ENCODE measurements at places on chromosomes 7 and 10.

DNA sequence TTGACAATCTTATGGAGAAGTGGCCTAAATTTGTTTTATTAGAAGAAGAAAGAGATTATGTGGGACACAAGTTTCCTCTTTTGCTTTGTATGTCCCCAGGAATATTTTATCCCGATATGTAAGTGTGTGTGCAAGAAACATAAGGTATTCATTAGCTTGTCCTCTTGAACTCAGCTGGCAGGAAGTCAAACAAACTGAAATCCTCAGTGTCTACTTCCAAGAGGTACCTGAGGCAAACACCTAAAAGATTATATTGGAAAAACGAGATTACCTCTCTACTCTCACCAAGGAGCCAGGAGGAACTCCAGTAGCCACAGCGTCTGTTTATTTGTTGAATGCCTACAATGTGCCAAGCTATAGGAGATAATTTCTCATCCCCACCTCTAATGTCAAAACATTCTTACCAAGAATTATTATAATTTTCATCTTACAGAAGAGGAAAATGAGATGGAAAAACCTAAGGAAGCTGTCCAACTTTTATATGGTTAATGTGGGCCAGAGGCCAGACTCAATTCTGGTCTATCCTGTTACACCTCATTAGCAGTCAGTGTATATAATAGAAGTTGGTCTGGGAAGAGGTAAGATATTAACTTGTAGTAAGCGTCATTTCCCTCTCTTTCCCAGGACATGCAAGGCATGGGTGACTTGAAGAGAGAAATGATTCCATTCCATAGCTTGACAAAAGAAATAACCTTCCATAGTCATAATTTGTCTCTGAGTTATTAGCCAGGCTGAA is 692.7 kb downstream of the MAGI2 start:
- no peak for DNase-seq

DNA sequence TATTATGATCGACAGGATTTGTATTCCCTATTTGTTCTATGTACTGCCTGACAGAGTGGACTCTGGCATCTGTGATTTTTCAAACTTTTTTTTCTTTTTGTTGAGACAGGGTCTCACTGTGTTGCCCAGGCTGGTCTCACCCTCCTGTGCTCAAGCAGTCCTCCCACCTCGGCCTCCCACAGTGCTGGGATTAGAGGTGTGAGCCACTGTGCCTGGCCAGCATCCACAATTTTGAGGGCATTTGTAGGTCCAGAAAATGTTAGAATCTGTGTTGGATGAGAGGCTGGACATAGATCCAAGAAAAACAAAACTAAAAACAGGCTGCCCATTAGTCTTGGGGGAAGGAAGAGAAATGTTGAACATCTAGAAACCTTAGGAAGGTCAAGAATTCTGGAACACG is 34.3 kb downstream of the SGPL1 start:
- no peak for DNase-seq

DNA sequence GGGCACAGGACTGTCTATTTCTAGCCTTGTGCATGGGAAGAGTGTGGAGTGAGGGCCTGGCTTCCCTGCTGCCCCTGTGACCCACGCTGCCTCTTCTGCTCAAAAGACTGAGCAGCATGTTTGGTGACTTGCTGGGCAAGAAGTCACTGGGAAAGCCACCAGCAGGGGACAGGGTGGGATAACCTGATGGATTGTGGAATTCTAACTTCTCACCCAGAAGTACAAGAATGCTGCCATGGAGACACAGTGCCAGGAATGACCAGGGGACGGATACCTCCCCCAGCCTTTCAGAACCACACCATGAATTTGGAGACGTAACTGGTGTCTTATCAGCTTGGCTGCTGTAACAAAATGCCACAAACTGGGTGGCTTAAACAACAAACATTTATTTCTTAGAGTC is 28.4 kb downstream of the GALNTL5 start:
- no peak for DNase-seq

DNA sequence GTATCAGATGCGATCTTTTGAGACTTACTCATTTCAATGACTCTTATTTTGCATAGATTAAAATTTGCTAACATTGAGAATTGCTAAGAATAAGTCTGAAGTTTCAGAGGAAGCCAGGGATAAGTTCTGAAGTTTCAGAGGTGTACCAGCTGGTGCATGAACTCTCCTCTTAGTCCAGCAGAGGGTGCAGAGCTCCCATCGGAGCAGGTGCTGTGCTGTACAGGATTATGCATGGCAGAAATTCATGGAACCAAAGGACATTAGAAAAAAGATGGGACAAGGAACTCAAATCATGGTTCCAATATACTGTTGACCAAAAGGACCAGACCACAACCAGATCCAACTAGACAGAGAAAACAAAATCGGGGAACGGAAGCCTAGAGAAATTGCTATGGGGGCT is 41.9 kb downstream of the MGAM2 start:
- no peak for DNase-seq

- DNase-seq, result no peak
Observed at GRCh38 chr7:137395420-137395819, 51.9 kb upstream of the PTN start.

GRCh38 chr10:24463611-24464426 is 254.9 kb downstream of the KIAA1217 start:
- no peak for DNase-seq

GRCh38 chr7:44415047-44415446 is 75.4 kb downstream of the NUDCD3 start:
- no peak for DNase-seq

DNA sequence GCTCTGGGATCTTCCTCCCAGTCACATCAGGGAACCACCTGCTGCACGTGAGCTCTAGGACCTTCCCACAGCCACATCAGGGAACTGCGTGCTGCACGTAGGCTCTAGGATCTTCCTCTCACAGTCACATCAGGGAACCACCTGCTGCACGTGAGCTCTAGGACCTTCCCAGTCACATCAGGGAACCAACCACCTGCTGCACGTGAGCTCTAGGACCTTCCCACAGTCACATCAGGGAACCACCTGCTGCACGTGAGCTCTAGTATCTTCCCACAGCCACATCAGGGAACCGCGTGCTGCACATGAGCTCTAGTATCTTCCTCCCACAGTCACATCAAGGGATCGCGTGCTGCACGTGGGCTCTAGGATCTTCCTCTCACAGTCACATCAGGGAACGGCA is 229.7 kb downstream of the DIP2C start:
- DNase-seq, result no peak

DNA sequence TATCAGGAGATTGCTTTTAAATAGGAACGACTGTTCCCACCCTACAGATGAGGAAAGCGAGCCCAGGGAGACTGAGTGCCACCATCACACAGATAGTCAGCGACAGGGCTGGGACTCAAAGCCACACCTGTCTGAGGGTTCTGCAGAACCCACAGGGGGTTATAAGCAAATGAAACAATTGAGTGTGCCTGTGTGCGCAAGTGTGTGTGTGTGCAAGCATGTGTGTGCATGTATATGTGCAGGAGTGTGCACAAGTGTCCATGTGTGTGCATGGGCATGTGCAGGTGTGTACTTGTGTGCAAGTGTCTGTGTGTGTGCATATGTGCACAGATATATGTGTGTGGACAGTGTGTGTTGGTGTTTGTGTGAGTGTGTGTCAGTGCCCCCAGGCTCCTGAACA is 280.2 kb downstream of the GRID1 start:
- no peak for DNase-seq

DNA sequence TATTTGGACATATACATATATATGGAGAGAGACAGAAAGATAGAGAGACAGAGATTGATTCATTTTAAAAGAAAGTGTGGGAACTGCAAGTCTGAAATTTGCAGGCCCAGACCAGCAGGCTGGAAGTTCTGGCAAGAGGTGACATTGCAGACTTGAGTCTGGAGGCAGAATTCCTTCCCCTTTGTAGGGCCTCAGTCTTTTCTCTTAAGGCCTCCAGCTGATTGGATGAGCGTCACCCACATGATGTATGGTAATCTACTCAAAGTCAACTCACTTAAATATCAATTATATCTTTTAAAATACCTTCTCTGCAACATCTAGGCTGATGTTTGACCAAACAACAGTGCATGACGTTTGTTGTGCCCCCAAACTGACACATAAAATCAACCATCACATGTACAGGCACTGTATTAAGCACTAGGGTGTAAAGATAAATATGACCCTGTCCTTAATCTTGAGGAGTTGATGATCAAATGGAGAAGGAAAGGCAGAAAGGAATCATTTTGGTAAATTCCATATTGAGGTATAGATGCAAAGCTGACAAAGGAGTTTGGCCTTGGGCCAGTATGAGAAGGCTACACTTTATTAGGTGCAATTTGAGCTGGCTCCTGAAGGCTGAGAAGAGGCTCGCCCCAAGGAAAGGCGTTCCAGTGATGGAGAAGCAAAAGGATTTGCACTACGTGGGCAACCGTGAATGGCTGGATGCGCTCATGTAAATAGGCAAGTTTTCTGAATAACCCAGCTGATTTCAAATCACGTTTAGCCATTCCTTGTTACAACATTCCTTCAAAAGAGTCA is 52.6 kb downstream of the BPGM start:
- DNase-seq, result no peak

DNA sequence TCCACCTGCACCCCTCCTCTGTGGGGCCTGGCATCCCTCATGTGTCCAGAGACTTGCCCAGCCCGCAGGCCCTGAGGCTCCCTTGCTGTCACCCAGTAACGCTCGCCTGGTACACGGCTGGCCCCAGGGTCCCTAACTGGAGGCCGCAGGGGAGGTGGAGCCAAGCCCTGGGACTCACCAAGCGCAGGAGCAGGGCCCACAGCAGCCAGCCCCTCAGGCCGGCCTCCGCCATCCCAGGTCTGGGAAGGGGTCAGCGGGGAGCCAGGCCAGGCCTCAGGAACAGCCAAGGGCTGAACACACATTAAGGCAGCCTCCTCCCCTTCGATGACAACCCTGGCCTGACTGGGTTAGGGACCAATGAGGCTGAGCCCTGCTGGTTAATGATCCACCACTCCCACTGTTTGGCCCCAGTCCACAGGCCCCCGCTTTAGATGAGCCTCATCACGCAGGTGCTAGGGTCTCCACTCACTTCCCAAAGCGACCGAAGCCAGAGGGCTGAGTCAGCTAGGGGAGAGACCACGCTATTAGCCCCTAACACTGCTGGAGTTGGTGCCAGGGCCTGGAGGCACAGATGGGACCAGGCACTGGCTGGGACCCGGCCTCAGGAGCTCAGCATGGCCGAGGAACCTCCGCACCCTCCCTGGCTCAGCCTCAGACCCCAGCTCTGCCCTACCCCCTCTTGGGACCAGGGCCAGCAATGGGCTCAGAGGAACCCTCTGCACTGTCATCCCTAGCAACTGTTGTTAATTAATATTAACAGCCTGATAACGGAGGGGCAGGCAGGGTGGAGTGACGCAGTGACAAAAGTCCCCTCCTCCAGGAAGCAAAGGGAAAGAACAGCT is at the start of gene NPC1L1:
Gene NPC1L1, minus strand, starts transcription at position 303 of the 842 bp plus-strand sequence. Its CDS starts 71 bp downstream, at position 232.
- no peak for DNase-seq

- DNase-seq, result no peak
Observed at GRCh38 chr7:117157241-117158209, 165.3 kb downstream of the WNT2 start.

- no peak for DNase-seq
Observed at GRCh38 chr10:60963441-60964256, 19.7 kb upstream of the RHOBTB1 start.

DNA sequence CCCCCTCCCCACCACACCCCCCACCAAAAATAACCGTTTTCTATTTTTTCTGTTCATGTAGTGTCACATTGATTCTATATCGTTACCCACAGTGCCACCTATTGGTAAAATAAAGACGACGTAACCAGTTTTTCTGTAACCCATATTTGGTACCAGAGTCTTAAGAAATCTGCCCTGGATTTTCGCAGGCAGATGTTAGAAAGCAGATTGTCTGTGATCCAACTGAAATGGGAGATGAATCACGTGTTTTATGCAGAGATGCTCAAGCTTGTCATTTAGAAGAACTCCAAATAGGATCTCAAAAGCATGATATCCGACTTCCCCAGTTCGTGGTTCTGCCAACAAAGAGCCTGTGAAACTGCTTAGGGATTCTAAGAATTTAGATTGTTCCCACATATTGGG is 261.1 kb upstream of the CSTF2T start:
- DNase-seq, result no peak
